ENCODE measurements at places on chromosomes 6 and 20.

- DNase-seq, result no peak
Measured at GRCh38 chr20:17806739-17807441, 107.1 kb downstream of the BANF2 start.

- DNase-seq, result peak; percentile 15
Measured at GRCh38 chr20:57346477-57346876, 4.6 kb upstream of the RAE1 start.

GRCh38 chr6:26445934-26446667 lies 5.8 kb downstream of the BTN3A3 start:
- DNase-seq, result no peak

DNA sequence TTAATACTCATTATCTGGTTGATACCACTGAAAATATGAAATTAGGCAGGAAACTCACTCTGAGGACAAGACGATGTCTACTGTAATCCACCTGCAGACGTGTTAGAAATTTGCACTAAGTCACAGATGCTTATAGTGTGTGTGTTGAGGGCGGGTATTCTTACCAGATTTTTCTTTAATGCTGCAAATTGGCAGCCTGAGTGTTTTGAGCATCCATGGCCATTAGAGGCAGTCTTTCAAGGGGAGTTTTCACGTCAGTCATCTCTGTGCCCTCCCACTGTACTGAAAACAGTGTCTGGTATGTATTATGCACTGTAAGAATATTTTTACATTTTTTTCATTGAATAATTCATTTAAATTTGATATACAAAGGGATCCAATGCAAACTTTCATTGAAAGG lies 266.5 kb upstream of the QKI start:
- no peak for DNase-seq

DNA sequence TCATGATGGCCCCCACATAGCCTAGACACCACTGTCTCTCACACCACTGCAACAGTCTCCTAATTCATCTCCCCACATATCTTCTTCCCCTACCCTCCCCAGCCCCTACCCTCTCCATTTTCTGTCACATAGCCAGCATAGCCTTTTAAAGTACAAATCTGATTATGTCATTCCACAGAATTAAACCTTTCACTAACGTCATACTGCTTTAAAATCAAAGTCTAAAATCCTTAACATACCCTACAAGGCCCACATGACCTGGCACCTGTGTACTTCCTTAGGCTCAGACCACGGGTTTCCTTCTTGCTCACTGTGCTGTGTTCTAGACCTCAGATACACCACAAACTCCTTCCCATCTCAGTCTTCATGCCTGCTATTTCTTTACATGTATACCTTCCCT lies 5.9 kb downstream of the OSTM1 start:
- no peak for DNase-seq

GRCh38 chr6:163036160-163036645 lies 308.4 kb downstream of the PACRG start:
- DNase-seq, result no peak

- no peak for DNase-seq
Measured at GRCh38 chr20:62875419-62876361, 14.1 kb upstream of the TCFL5 start.

DNA sequence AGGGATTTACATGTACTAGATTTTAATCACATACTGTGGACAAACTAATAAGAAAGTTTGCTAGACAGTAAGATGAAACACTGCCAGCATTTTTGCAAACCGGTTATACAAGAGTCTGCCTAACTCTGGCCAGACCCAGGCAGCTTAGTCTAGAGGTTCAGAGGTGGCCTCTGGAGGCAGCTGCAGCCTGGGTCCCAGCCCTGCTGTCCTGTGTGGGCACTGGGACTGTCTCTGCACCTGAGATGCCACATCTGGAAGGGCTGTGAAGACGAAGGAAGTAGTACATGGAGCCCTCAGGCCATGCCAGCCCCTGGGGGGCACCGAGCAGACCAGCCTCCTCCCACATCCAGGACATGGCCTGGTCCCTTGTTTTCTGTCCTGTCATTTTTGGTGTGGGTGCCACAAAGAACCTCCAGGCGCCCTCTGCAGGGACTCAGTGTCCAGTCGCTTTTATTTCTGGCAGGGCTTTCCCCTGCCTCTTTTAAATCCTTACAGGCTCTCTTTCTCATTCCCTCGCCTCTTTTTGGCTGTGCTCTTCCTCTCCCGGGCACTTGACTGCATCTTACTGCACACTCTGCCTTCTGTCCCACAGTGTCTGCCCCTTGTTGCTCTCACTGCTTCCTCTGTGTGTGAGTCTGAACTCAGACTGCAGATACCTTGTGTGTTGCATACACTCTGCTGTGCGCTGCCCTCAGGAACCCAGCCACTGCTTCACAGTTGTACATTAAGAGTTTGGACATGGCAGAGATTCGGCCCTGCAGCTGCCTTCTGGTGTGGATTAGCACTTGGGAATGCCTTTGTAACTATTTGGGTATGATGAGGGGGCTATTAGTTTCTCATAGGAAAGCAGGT lies 216.7 kb downstream of the ZDHHC14 start:
- no peak for DNase-seq

DNA sequence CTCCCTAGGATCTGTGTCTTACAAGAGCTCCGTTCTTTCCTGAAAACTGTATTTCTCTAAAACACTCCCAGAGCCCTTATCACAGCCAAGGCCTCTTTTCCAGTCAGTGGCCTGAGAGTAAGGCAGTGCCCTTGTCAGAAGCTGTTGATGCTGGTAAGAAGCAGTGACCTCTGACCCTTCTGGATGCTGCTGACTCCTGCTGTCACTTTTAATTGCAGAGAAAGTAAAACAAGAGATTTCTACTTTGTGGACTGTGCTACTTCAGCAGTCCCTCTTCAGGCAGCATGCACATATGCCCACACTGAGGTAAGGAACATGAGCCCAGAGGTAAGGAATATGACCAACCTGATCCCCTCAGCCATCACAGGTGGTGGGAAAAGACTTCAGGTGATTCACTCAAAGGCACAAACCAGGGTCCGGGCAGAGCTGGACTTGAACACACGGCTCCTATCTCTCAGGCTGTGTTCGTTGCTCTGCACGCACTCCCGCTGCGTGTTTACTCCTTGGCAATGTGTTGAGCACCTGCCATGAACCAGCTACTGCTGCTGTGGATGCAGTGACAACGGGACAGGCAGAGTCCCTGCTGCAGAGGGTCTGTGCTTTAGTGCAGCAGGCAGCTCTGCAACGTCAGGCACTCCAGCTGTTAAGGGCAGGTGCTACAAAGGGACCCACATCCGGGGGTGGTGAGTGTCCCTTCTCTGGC lies 201.9 kb upstream of the CST7 start:
- DNase-seq, result no peak
